ENCODE measurements at places on chromosomes 12 and 14. TPM values are rescaled to one million over a fixed set of nuclear protein-coding genes. Genes with fewer than 3 reads are reported as not detected.

DACT1 gene
- 5.6 TPM for total RNA-seq

- H3K36me3 ChIP-seq, result no peaks in the 10 kb centered on the region
- H3K4me1 ChIP-seq, result no peaks in the 10 kb centered on the region
- no peaks in the 10 kb centered on the region for H3K27me3 ChIP-seq
- H3K27ac ChIP-seq, result no peak overlapping the region
Observed at GRCh38 chr14:36971263-36971855, 201.0 kb downstream of the SLC25A21 start.

DNA sequence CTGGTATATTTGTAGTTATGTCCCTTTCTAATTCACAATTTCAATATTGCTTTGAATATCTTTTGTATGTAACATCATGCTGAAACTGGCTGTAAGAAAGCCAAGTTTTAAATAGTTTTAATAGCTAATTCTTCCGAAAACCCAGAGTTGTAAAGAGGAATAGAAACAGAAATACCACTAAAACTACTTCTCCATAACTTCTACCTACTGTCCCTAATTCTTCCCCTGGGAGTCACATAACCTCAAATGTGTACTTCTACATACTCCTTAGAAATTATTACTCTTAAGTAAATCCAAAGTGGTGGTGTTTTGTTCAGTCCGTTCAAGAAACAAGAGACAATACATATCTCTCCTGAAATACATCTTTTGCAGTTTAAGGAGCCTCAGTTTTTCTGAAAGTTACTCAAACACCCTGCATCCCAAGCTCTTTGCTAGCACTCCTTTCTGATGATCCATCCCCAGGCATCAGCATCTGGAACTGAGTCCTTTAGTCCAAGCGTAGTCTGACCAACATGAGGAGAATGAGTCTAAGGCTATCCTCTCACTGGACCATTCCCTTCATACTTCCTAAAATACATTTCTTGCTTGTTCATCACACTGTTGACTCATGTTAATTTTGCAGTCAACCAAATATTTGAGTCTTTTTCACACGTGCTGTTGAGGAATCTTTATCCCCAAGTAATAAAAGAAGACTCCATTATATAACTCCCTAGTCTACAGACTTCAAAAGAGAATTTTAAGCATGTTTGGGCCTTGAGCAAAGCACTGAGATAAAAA is 214.3 kb upstream of the NUDT4 start:
- no peaks in the 10 kb centered on the region for H3K36me3 ChIP-seq
- H3K4me1 ChIP-seq, result no peaks in the 10 kb centered on the region
- no peak overlapping the region for H3K27ac ChIP-seq
- H3K4me3 ChIP-seq, result no peak overlapping the region
- DNase-seq, result no peak
- no peaks in the 10 kb centered on the region for H3K27me3 ChIP-seq

- H3K36me3 ChIP-seq, result no peaks in the 10 kb centered on the region
- no peak overlapping the region for H3K4me3 ChIP-seq
- DNase-seq, result no peak
- no peaks in the 10 kb centered on the region for H3K27me3 ChIP-seq
- no peak overlapping the region for H3K27ac ChIP-seq
- H3K4me1 ChIP-seq, result no peaks in the 10 kb centered on the region
Observed at GRCh38 chr12:75848431-75848925, 183.1 kb downstream of the PHLDA1 start.
